Left forelimb (tissue), 1 donor: ENCODE measurements at places on chromosomes 3 and 15.

GRCh38 chr3:192863091-192863420 is 54.6 kb downstream of the MB21D2 start:
- no peak for DNase-seq

GRCh38 chr15:65037309-65037708 is 7.9 kb upstream of the MTFMT start:
- no peak for DNase-seq

DNA sequence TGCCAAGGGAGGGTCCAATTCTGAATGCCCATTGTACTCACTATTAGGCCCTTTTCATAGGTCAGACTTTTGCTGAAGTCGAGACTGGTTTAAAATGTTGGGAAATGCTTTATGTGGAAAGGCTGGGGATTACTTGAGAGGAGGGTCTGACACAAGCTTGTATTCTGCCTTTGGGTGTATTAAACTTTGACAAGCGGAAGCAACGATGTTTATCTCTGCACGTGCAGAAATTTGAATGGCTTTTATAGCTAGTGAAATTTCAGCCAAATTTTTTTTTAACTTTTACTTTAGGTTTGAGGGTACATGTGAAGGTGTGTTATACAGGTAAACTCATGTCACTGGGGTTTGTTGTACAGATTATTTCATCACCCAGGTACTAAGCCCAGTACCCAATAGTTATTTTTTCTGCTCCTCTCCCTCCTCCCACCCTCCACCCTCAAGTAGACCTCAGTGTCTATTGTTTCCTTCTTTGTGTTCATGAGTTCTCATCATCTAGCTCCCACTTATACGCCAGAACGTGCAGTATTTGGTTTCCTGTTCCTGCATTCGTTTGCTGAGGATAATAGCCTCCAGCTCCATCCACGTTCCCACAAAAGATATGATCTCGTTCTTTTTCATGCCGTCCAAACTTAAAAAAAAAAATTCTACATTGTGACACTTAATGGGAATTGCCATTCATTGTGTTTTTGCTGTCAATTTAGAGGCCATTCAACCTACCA is 223.0 kb upstream of the BHLHE40 start:
- DNase-seq, result no peak

- DNase-seq, result no peak
These were observed 161.9 kb downstream of the WNT7A start for GRCh38 chr3:13718000-13718399.

GRCh38 chr15:82294061-82294690 is 31.6 kb downstream of the SAXO2 start:
- DNase-seq, result no peak

DNA sequence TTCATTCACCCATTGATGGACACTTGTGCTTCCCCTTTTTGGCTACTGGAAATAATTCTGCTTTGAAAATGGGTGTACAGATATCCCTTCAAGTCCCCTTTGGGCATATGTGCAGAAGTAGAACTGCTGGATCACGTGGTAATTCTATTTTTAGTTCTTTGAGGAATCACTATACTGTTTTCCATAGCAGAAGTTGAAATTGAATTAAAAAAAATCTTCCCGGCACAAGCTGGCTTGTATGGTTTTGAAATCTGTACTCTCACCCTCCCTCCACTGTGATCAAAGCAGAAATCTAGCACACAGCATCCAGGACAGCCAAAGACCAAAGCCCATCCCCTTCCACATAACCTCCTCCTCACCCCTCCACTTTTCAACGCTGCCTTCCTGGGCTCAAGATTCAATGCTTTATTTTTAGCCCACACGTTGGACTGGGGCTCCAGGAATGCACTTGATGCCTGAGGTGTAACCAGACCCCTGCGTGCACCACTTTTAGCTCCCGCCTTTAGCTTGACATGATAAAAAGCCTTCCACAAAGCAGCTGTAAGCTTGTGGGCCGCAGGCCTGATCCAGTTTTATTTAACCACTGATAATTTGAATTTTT is 29.9 kb downstream of the TMEM40 start:
- peak; percentile 68 for DNase-seq

DNA sequence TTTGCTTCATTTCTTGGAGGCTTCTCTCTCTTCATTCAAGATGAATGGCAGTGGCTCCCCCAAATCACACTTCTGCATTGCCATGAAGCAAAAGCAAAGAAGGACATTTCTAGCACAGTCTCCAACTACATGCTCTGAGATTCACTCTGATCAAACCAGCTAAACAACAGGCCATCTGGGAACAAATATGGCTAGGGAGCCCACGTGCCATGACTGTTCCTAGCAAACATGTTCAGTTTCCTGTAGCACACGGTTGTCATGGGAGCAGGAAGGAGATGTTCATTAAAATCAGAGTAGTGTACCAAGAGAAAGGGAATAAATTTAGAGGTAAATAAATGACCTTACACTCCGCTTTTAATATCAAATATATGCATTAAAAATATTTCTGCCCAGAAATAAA is 327.3 kb downstream of the GBE1 start:
- DNase-seq, result no peak

DNA sequence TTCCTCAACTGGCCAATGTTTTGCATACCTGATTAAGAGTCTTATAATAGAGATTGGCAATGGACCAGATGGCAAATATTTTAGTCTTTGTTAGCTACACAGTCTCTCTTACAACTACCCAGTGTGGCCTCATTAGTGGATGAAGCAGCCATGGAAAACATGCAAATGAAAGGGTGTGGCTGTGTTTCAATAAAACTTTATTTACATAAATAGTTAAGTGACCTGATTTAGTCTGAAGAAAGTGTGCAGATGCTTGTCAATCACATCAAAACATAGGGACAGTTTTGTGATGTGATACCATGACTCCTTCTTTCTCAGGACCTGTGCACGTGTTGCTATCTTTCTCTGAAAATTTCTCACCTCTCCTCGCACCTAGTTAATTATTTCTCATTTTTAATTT is 309.8 kb upstream of the GRM7 start:
- DNase-seq, result no peak
